ENCODE measurements at places on chromosomes 4 and X.

DNA sequence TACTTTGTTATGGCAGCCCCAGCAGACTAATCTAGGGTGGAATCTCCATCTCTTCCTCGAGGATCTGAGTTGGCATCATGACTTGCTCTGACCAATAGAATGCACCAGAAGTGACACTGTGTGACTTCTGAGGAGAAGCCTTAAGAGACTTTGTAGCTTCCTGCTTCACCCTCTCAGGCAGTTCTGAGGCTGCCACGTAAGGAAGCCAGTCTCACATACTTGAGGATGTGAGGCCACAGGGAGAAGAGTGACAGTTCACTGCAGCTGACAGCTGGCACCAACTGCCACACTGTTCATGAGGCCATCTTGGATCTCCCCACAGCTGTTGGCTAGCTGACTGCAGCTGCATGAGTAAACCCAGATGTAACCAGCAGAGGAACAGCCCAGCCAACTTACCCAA, 29.3 kb upstream of the BCOR start:
- no peak for DNase-seq

GRCh38 chr4:8215001-8215427, 15.9 kb downstream of the SH3TC1 start:
- DNase-seq, result no peak

DNA sequence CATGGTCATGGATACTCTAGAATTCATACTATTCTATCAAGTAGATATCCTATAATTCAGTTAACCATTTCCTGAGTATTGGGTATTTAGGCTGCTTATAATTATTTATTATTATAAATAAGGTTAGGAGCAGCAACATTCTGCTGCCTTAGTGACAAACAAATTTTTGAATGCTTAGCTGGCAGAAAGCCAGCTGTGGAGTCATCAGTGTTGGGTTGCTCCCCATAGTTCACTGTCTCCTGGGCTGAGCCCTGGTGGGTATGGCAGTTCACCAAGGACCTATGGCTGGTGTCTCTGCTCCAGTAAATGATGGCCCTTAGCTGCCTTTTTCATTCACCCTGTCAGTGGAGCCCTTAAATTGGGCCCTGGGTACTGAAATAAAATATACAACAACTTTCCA, 61.8 kb downstream of the SMARCA5 start:
- no peak for DNase-seq

- DNase-seq, result no peak
These were observed 105.8 kb upstream of the CBR4 start for GRCh38 chr4:169115897-169116254.

GRCh38 chr4:121061861-121062260, 10.5 kb downstream of the NDNF start:
- DNase-seq, result no peak

Data from stimulated activated CD4-positive, alpha-beta T cell treated with anti-CD3 and anti-CD28 coated beads, TNF-alpha, amount 100 ng/mL, for 1 hour (primary cell).